ENCODE measurements at places on chromosomes 4 and X. TPM values are rescaled to one million over a fixed set of nuclear protein-coding genes. Genes with fewer than 3 reads are reported as not detected.
A peak's percentile ranks its signal among the peaks of the same experiment; 100 is the strongest.

Gene DKC1
- 22.8 TPM for total RNA-seq

Gene SATL1
- not detected for total RNA-seq

Gene SYN1
- total RNA-seq, result 2.7 TPM

Gene SPANXN3
- not detected for total RNA-seq

Gene NDST4
- not detected for total RNA-seq

Gene TASL
- total RNA-seq, result 0.49 TPM

DNA sequence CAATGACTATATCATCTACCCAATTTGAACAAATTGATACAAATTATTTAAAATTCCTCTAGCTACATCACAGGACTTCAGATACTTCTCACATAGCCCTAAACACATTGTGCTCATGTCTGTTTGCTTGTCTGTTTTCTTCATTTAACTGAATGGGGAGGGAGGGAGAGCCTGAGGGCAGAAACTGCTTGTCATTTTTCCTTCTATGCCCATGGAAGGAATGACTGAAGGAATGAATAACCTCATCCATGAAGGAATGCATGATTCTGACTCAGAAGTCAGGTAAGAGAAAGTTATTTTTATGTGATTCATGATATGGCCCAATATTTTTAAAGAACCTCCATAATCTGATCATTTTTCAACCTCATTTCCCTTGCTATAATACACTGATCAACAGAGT, 418.0 kb upstream of the PITX2 start:
- H3K4me3 ChIP-seq, result no peak overlapping the region
- no peak for DNase-seq
- H3K27ac ChIP-seq, result no peak overlapping the region
- no peaks in the 10 kb centered on the region for H3K4me1 ChIP-seq
- no peaks in the 10 kb centered on the region for H3K27me3 ChIP-seq

- H3K4me1 ChIP-seq, result peaks cover 25% of the 10 kb centered on the region
- no peak overlapping the region for H3K4me3 ChIP-seq
- peaks cover 5% of the 10 kb centered on the region for H3K36me3 ChIP-seq
- no peak for DNase-seq
- H3K27me3 ChIP-seq, result no peaks in the 10 kb centered on the region
These were observed 37.4 kb upstream of the STS start for GRCh38 chrX:7109838-7110793.

GRCh38 chr4:49032440-49033161, 46.5 kb downstream of the CWH43 start:
- no peaks in the 10 kb centered on the region for H3K4me1 ChIP-seq
- H3K4me3 ChIP-seq, result no peak overlapping the region
- H3K27ac ChIP-seq, result no peak overlapping the region
- no peaks in the 10 kb centered on the region for H3K36me3 ChIP-seq
- H3K27me3 ChIP-seq, result no peaks in the 10 kb centered on the region
- DNase-seq, result no peak

DNA sequence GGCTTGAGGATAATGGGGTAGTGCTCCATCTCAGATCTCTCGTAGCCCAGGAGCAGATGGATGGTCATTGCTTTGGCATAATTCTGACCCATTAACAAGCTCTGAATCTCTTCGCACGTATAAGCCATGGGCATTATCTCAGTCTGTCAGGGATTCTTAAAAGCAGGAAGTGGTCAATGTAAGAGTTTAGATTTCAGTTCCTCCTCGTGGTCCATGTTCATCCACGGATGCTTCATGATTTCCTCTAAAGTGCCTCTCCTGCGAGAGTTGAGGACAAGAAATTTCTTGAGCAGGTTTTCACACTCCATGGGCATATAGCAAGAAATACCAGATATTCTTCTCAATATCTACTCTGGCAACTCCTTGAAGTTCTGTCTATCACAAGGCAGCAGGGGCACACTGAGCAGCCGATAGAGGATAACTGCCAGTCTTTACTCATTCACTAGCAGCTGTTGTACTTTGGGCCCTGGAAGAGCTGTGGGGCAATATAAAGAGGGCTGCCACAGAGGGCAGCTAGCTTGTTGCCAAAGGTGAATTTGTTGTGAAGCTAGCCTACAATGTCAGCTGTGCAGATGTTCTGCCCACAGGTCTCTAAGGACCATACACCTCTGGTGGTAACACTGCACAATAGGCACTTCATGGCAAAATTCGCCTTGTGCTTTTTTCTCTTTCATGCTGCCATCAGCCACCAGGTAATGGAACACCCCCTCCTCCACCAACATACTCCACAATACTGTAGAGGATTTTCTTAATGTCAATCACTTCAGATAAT, 52.0 kb upstream of the WDR17 start:
- no peak overlapping the region for H3K27ac ChIP-seq
- no peaks in the 10 kb centered on the region for H3K4me1 ChIP-seq
- no peaks in the 10 kb centered on the region for H3K27me3 ChIP-seq
- no peaks in the 10 kb centered on the region for H3K36me3 ChIP-seq
- DNase-seq, result no peak
- H3K4me3 ChIP-seq, result no peak overlapping the region

DNA sequence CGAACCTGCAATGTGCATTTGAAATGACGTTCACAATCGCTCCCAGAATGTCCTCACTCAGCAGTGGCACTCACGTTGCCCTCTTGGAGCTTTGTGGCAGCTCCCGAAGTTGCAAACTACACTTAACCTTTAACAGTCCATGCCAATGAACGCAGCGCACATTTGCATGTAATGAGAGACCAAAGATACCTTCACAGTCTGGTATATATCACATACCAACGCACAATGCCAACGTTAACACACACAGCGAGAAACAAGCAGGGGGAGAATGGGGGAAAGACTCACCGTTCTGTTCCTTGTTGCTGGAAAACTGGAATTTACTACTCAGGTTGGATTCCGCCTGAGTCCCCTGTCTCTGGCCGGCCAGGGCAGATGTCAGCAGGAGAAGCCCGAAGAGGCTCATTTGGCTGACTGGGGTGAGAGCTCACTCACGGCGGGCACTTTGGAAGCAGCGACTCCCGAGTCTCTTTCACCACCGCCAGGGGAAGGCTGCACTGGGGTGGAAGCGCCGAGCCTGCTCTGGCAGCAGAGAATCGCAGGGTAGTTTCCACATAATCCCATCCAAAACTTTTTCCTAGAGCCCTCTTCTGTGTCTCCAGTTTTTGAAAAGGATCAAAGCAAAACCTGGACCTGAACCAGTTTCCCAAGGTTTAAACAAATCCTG, 966 bp downstream of the PDGFC start:
- no peak for DNase-seq
- peak overlapping the region; percentile 87 for H3K27ac ChIP-seq
- no peaks in the 10 kb centered on the region for H3K36me3 ChIP-seq
- peak overlapping the region; percentile 94 for H3K4me3 ChIP-seq
- peaks cover 23% of the 10 kb centered on the region for H3K4me1 ChIP-seq

- no peaks in the 10 kb centered on the region for H3K4me1 ChIP-seq
- H3K4me3 ChIP-seq, result no peak overlapping the region
- no peak for DNase-seq
- no peak overlapping the region for H3K27ac ChIP-seq
- H3K36me3 ChIP-seq, result no peaks in the 10 kb centered on the region
- H3K27me3 ChIP-seq, result no peaks in the 10 kb centered on the region
These were observed 2.5 kb downstream of the PPBP start for GRCh38 chr4:73985528-73985852.
